Hepatic stellate cell (primary cell): ENCODE measurements at places on chromosomes 11 and 22.

DNA sequence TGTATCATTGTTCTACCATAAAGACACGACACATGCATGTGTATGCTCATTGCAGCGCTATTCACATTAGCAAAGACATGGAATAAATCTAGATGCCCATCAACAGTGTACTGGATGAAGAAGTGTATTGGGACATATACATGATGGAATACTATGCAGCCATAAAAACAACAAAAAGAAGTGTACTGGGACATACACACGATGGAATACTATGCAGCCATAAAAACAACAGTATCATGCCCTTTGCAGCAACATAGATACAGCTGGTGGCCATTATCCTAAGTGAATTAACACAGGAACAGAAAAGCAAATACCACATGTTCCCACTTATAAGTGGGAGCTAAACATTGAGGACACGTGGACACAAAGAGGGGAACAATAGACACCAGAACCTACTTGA lies 22.7 kb downstream of the ARL14EP start:
- no peak for DNase-seq

GRCh38 chr11:93743291-93743690 lies 1.8 kb downstream of the C11orf54 start:
- no peak for DNase-seq

DNA sequence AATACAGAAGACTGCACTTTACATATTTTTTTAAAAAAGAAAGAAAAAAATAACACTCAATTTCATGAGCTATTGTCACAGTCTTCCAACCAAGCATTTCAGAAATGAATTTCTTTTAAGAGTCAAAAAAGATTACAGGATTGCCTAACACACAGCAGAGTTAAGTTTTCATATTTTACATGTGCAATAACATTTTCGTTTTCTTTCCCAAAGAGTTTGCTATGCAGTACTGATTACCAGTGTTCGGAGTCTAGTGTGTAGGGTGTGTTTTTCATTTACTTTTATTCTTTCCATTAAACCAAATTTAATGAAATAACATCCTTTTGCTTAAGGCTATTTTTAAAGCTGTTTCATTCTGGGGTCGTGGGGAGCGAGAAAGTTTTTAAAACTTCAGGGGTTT lies 53.2 kb downstream of the MN1 start:
- no peak for DNase-seq

GRCh38 chr11:86047275-86047991 lies 21.5 kb downstream of the PICALM start:
- DNase-seq: no peak

DNA sequence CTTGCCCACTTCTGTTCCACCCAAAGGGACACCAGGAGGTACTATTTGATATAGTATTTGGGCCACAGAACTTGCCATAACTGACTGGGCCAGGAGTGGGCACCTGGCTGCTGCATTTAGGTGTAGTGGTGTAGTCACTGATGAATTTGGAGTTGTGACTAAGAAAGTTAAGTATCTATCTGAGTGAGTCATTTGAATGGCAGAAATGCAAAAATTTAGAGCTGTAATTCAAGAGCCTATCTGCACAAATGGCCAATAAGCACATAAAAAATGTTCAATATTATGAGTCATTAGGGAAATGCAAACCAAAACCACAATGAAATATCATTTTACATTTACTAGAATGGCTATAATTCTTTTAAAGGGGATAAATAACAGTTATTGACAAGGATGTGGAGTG lies 14.7 kb downstream of the GLYATL2 start:
- DNase-seq: no peak

DNA sequence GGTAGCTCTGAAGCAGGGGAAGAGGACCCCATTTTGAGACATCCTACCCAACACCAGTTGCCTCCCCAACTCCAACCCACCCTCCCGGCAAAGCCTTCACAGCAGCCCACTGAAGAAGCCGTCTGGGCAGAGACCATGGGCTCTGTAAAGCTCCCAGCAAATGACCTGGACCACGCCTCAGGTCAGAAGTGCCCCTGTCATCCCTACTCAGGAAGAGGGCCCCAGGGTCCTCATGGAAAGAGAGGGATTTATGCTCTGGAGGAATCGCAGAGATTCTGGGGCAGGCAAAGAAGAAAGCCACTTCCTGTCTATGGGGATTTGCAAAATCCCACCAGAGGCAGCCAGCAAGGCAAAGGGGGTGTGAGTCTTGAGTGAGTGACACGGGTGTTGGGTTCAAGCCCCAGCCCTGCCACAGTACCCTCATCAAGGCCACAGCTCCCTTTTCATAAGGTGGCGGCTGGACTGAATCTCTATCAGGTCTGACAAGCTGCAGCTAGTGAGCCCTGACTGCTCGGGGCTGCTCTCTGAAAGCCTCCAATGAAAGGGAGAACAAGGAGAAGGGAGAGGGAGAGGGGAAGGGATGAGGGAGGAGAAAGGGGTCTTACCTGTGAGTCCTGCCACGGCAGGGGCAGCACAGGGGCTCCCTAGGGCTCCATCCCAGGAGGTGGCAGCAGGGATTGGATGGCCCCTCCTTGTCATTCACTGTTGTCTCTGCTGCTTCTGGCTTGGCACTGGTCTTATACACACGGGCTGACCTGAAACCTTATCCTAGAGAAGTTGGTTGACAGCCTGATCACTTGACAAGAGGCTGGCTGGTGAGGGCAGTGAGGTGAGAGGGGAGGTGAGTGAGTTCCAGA lies at the start of gene UCP3:
UCP3 (minus strand) TSS at position 713 of the 857 bp plus-strand sequence. CDS start 2,043 bp downstream, outside the sequence.
- no peak for DNase-seq

DNA sequence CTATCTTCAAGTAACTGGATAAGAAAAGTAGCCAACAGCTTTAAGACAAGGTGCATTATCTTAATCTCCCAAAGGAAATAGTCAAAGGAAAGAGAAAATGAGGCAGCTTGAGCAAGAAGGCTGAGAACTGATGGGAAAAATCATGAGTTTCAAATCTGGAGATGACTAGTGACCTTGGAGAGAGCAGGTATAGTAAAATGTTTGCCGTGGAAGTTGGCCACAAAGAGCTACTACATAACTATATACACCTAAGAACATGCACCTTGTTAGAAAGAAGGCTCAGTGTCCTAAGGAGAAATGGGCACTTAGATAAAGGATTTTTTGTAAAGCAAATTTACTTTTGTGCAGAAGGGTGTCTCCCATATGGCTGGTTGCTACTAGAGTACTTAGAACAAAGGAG lies 80.8 kb upstream of the FSHB start:
- no peak for DNase-seq

DNA sequence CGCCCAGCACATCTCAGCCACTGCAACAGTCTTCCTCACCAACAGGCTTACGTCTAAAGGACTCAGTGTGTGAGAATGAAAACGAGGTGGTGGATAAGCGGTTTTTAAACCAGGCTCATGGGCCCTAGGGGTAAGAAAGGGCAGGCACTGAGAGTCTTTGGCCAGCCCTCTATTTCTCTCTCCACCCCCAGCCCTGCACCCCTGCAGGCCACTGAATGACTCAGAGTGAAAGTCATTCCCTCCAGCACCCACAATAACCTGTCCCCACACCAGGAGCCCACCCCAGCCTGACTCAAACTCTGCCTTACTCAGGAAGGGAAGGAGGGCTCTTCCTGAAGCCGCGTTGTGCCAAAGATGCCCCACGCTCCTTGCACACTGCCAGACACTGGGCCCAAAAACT lies 72.0 kb downstream of the LARGE1 start:
- DNase-seq: no peak

GRCh38 chr22:39556970-39557841 lies 13.3 kb upstream of the CACNA1I start:
- no peak for DNase-seq

GRCh38 chr22:44622147-44622427 lies 79.9 kb upstream of the PRR5 start:
- no peak for DNase-seq

GRCh38 chr11:130161441-130162145 lies 2.0 kb downstream of the ST14 start:
- DNase-seq: no peak

DNA sequence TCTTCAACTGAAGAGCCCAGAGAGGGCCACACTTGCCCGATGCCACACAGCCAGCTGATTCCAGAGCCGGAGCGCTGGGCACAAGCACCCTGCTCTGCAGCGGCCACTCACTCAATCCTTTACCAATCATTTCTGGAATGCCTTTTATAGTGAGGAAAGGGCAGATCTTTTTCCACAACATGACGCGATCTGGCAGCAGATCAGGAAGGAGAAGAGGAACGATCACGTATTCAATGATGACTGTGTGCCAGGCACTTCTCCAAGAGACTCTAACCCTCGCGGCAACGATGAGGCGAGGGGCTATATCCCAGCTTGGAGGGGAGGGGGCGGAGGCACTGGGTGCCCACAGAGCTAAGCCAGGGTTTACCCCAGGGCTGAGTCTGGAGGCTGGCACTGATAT lies 56.3 kb upstream of the TCF20 start:
- DNase-seq: no peak

- DNase-seq: no peak
These were observed 67.8 kb downstream of the ARHGEF12 start for GRCh38 chr11:120403966-120404365.

GRCh38 chr22:19396934-19397733 lies 34.4 kb downstream of the HIRA start:
- DNase-seq: no peak

- no peak for DNase-seq
These were observed 585.4 kb downstream of the NELL1 start for GRCh38 chr11:21254790-21255189.

DNA sequence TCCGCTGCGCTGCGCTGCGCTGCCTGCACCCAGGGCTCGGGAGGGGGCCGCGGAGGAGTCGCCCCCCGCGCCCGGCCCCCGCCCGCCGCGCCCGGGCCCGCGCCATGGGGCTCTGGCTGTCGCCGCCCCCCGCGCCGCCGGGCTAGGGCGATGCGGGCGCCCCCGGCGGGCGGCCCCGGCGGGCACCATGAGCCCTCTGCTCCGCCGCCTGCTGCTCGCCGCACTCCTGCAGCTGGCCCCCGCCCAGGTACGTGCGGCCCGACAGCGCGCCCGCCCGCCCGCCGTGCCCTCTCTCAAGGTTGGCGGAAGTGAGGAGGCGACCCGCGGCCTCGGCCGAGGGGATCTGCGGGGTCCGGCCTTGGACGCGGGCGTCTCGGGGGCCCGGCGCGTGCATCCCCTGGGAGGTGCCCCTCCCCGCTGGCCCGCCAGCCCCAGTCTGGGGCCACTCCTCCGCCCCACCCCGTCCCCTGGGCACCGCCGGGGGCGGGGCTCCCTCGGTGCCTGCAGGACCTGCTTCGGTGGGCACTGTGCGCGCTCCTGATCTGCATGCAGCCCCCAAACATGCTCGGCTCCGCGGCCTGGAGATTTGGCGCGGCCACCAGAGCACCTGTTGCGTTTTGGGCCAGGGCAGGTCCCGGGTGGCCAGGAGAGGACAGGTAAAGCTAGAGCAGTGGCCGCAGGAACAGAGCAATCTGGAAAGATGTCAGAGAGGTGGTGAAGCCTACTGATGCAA lies 429 bp downstream of the VEGFB start:
- peak; percentile 51 for DNase-seq

- DNase-seq: no peak
These were observed 14.7 kb downstream of the PRDM10 start for GRCh38 chr11:129987950-129988349.

GRCh38 chr11:404551-405264 lies 10.1 kb downstream of the SIGIRR start:
- no peak for DNase-seq

DNA sequence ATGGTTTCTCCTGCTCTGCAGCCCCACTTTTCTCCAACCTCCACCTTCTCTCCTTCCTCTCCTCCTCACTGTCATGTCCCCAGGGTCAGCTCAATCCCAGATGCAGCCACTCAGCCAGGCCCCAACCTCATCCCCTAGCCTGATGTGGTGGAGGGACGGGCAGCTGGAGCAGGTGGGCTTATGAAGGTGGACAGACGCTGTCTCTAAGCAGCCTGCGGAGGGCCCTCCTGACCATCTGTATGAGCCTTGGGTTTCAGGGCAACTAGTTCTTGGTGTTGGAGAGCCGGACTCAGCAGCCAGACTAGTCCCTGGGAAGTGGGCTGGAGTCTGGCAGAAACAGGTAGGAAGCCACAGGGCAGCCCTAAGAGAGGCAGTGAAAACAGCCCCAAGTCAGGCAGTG lies 18.1 kb downstream of the CRYBB2 start:
- DNase-seq: no peak

DNA sequence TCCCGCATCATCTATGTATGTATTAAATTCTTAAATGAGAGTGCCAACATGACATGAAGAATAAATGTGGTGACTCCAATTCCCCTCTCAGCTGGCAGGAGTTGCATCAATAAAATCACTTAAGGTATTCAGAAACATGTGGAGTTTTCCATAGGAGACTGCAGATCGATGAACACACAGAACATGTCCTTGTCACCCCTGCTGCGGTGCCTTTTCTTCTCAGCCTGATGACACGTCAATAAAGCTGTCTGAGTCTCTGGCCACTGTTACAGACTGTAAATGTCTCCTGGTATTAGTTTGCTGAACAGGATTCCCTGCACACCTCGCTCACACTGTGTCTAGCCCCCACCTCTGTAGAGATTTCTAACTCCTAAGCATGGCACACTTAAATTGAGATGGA lies 460.5 kb downstream of the LRRC4C start:
- DNase-seq: no peak

- DNase-seq: no peak
These were observed 39.6 kb upstream of the WEE1 start for GRCh38 chr11:9533736-9534473.

DNA sequence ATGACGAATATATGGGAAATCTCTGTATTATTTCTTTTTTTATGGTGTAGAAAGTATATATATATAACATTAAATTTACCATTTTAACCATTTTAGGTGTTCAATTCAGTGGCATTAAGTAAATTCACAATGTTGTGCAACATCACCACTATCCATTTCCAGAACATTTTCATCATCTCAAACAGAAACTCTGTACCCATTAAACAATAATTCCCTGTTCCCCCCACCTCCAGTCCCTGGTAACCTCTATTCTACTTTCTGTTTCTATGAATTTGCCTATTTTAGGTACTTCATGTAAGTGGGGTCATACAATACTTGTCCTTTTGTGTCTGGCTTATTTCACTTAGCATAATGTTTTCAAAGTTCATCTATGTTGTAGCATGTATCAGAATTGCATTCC lies 15.3 kb upstream of the PTS start:
- DNase-seq: no peak

GRCh38 chr11:99268886-99269285 lies 248.1 kb downstream of the CNTN5 start:
- no peak for DNase-seq

DNA sequence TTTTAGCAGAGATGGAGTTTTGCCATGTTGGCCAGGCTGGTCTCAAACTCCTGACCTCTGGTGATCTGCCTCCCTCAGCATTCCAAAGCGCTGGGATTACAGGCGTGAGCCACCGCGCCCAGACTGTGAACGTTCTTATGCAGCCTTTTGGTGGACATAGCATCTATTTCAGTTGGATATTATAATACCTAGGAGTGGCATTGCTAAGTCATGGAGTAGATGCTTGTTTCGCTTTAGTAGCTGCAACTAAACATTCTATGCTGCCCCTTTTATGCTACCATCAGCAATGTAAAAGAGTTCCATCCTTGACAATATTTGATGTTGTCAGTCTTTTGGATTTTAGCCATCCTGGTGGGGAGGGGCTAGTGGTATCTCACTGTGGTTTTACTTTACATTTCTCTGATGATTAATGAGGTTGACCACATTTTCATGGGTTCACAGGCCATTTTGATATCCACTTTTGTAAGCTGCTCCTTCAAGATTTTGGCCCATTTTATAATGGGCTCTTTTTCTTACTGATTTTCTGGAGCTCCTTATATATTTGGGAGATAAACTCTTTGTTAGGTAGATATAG lies 16.5 kb upstream of the APOBEC3A start:
- no peak for DNase-seq

GRCh38 chr11:126346586-126346940 lies 8.9 kb upstream of the ST3GAL4 start:
- DNase-seq: no peak

GRCh38 chr22:25100948-25101347 lies 98.7 kb upstream of the CRYBB3 start:
- DNase-seq: no peak
